Tracheal epithelial cell (primary cell): ENCODE measurements at places on chromosomes 1 and 21. TPM values are rescaled to one million over a fixed set of nuclear protein-coding genes. Genes with fewer than 3 reads are reported as not detected.

Gene F5
- not detected in 2 replicates for total RNA-seq

Gene MARK1
- total RNA-seq: 4.1 and 8.3 TPM in 2 replicates

Gene UTS2
- not detected in 2 replicates for total RNA-seq

Gene SLFNL1
- total RNA-seq: under 0.01 TPM in 1 of 2 replicates, not detected in the other

Gene ADGRL4
- under 0.01 and 0.96 TPM in 2 replicates for total RNA-seq

Gene SPRR1A
- total RNA-seq: not detected in 2 replicates

Gene TAS1R3
- 0.21 TPM in 1 of 2 replicates, not detected in the other for total RNA-seq
